ENCODE measurements at places on chromosomes 2 and 18.

DNA sequence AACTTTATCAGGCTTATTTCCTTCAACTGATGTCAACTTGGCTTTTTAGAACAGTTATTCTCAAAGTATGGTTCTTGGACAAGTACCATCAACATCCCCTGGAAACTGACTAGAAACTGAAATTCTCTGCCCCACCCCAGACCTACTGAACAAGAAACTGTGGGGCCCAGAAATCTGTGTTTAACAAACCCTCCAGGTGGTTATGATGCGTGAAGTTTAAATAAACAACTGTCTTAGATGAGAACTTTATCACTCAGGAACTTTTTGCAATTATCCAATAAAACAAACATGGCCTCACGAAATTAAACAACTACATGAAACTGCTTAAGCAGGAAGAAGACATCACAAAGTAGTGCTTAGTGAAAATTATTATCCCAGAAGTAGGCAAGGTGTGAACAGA lies 4.4 kb downstream of the HIBCH start:
- DNase-seq = no peak

- no peak for DNase-seq
Measured at GRCh38 chr18:67232991-67233390, 283.5 kb downstream of the DSEL start.

GRCh38 chr2:47174733-47175361 lies 19.7 kb upstream of the STPG4 start:
- no peak for DNase-seq

DNA sequence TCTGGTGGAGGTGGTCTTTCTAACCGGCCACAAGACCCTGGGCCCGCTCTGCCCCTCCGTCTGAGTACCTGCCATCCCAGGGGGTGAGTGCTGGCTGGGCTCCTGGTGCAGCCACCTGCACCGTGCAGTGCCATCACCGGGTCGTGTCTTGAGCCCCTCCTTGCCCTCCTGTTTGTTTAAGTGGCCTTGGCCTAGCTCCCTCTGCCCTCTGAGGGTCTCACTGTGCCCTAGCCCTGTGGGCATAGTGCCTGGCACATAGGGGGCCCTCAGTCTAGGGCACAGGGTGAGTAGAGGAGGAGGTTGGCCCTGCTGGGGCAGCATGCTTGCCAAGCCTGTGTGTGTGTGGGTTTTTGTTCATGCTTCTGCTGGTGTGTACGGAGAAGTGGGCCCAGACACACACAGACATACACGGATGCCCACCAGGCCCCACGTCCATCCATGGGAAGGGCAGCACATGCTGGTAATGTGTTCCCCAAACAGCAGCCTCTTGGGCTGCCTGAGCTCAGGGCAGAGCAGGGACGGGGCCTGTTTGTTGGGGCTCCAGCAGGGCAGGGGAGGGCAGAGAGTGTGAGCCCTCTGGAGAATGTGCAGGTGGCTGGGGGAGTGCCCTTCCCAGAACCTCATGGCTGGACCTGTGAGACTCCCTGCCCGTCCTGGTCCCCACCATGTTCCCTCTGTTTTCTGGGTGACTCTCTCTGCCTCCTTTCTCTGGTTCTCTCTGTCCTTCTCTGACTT lies 94.6 kb downstream of the GLI2 start:
- no peak for DNase-seq

- no peak for DNase-seq
Measured at GRCh38 chr2:81576713-81577112, 1272.2 kb upstream of the LRRTM1 start.

DNA sequence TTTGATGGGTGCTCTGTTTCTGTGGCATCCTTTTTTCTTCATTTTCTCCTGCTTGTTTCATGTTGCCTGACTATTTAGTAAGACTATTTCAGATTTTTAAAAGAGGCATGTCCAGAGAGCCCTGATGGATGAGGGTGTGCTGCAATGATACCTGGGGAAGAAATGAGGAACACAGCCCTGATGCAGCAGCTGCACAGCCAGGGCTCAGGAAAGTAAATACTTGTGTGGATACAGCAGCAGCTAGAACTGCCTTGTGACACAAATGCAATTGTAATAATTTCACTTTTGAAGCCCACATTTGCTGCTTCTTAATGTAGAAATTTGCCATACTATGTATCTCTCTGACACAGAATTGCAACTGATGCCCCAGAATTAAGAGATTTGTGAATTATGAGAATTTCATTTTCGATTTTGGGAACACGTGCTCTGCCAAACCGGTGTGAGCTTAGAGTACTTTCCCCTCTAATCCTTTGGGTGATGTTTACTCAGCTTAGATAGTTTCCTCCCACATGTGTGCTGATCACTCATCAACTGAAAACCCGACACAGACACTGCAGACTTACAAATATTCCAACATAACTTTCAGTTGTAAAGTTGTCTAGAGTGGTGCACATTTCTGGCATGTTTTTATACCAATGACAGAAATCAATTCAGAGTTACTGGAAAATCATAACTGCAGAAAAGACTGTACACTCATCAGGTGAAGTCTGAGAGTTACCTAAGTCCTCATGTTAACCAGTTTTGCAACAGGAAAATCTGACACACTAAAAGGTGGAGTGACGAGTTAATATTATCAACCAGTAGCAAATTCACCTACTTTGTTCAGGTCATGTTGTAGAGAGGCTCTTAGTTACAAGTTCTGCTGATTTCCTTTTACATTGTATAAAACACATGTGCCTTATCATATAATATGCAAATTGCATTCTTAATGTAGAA lies 383.4 kb downstream of the CBLN2 start:
- DNase-seq = no peak

GRCh38 chr2:16716024-16716423 lies 50.4 kb upstream of the CYRIA start:
- no peak for DNase-seq

GRCh38 chr2:70201831-70202230 lies 11.0 kb upstream of the C2orf42 start:
- no peak for DNase-seq

DNA sequence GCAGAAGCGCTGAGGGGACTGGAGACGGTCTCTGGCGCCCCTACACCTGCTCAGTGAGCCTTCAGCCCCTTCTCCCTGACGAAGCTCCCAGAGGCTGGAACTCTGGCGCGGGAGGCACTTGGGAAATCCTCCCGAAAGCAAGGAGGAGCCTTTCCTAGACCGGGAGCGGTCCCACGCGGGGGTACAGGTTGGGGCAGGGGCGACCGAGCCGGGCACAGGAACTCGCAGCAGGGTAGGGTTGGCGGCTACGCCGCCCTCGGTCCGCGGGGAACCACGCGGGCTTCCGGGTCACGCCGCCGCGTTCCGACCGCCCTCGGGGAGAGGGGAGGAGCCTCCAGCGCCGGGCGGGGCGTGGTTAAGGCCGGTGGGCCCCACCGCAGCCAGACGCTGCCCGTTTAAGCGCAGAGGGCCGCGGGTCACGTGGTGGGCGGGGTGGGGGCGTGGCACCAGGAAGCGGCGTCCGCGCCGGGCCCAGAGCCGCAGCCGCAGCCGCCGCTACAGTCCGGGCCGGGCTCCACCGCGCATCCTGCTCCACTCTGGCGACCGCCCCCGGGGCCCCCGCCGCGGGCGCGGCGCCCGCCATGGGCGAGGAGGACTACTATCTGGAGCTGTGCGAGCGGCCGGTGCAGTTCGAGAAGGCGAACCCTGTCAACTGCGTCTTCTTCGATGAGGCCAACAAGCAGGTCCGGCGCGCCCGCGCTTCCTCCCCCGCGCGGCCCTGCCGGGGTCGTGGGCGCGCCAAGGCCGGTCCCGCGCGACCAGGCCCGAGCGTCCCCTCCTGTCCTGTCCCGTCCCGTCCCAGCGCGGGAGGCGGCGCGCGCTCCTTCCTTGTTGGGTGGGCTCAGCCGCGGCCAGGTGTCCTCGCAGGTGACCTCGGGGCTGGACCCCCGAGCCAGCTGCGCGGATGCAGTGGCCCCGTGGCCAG lies at the start of gene RMC1:
Gene RMC1, plus strand, starts transcription at position 474 of the 925 bp plus-strand sequence. Its CDS starts 108 bp downstream, at position 582.
- peak; percentile 94 for DNase-seq

- no peak for DNase-seq
Measured at GRCh38 chr2:211486-212184, 52.2 kb downstream of the SH3YL1 start.

DNA sequence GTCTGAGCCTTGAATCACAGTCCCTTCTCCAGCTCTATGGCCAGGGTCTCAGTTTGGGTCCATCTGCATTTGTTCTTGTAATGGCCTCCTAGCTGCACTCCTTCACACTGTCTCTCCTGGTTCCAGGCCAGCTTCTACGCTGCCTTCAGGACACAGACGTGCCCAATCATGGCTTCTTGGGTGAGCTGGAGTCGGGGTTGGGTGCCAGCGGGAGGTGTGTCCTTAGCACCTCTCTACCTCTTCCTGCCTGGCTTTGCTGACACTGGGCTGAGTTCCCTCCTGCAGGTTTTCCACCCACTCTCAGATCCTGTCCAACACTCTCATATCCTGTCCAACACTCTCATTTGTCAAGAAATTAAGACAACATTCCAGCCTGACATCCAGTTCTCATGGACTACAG lies 9.6 kb downstream of the TRPM8 start:
- no peak for DNase-seq

DNA sequence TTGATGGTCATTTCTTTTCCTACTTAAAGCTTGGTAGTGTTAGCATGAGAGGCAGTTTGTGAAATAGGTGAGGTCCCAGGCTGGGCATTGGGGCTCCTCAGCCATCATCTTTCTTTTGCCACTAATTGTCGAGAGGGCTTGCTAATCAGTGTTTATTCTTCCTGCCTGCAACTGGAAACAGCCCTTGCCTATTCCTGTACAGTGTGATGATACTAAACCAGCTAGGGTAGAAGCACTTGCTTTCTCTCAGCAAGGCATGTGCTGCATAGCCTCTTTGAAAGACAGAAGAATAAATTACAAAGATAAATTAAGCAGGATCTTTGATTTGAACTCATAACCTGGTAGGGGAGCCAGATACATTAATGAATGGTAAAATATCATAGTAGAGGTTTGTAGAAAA lies 16.6 kb upstream of the GPBAR1 start:
- DNase-seq = no peak

DNA sequence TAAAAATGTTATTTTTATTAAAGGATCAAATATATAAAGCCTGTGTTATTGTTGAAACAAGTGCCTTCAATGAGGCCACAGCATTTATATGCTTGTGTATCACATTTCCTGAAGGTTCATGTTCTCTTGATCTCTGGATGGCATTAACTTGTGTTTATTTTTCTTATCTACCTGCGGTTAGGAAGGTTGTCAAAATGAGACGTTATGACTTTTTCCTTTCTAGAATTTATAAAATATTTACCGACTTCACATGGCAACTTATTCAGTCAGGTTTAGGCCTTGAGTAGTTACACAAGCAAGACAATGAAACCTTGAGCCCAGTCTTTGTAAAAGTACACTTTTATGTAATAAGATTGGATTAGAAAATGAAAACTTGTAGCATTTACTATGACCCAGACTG lies 196.4 kb upstream of the ACVR2A start:
- DNase-seq = no peak

DNA sequence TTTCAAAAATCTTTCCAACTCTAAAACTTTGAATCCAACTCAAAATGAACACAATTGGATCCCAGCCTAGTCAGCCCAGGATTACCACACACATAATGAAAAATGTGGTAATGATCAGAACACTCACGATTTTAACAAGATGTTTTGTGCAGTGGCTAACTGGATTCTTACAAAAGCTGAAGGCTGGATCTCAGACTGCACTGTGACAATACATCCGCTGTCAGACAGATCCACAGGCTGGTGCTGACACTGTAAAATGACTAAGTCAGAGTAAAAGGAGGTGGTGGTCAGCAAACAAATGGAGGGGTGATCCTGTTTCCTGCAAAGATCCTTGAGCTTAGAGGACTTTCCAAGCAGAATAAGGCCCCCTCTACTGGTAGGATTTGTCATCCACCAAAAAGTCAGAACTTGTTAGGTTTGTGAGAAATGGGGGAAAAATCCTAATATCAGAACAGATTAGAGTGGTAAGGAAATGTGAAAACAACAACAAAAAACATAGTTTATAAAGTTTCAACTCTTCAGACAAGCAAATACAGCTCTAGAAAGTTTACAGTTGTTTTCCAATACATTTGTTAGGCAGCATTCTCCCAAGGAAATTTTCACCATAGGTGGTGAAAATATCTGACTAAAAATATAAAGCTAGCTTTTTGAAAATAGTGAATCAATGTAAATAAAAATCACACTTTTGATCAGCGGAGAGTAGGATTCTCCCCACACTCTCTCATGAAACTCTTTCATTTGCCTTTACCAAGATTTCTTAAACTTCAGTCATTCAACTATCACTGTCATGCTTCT lies 211.9 kb downstream of the AGPS start:
- no peak for DNase-seq

GRCh38 chr18:80022613-80023012 lies 11.6 kb upstream of the RBFA start:
- DNase-seq = no peak

- peak; percentile 53 for DNase-seq
Measured at GRCh38 chr2:241842620-241843211, 16.0 kb downstream of the PDCD1 start.

GRCh38 chr18:5275872-5276271 lies 19.7 kb downstream of the ZBTB14 start:
- no peak for DNase-seq

GRCh38 chr2:9769171-9770005 lies 73.9 kb upstream of the TAF1B start:
- no peak for DNase-seq

- no peak for DNase-seq
Measured at GRCh38 chr2:65922794-65923193, 490.4 kb upstream of the SPRED2 start.

DNA sequence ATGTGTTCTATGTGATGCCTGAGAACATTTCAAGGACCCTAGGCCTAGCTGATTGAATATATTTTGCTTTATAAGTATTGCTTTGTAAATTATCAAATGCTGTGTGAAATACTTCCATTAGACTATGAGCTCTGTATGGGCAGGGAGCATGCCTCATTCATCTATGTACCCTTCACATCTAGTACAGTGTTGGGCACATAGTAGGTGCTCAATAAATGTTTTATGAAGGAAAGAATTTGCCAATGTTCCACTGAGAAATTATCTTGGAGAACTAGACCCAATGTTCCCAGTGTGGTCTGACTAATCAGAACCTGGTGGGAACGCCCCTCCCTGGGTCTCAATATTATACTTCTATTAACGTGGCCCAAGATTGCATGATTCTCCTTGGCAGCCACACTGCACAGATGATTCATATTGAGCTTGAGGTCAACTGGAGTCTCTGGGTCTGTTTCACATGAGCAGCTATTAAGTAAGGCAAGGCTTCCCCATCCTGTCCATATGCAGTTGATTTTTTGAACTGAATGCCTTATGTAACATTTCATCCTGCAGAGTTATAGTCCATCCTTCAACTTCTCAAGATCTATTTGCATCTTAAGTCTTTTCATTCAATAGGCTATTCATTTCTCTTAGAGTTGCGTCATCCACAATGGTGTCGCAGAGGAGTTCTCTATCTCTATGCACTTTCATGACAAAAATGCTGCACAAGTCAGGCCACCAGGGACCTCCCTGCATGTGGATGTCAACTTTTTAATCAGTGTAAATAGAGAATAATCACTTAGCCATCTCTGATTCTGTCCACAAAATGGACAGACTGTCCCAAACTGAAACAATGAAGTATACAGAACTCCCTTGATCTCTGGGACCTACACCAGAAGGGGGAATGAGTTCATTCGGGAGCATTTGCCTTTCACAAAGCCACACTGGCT lies 257.6 kb downstream of the CYP26B1 start:
- DNase-seq = no peak
